ENCODE measurements at places on chromosomes 11 and 22.

DNA sequence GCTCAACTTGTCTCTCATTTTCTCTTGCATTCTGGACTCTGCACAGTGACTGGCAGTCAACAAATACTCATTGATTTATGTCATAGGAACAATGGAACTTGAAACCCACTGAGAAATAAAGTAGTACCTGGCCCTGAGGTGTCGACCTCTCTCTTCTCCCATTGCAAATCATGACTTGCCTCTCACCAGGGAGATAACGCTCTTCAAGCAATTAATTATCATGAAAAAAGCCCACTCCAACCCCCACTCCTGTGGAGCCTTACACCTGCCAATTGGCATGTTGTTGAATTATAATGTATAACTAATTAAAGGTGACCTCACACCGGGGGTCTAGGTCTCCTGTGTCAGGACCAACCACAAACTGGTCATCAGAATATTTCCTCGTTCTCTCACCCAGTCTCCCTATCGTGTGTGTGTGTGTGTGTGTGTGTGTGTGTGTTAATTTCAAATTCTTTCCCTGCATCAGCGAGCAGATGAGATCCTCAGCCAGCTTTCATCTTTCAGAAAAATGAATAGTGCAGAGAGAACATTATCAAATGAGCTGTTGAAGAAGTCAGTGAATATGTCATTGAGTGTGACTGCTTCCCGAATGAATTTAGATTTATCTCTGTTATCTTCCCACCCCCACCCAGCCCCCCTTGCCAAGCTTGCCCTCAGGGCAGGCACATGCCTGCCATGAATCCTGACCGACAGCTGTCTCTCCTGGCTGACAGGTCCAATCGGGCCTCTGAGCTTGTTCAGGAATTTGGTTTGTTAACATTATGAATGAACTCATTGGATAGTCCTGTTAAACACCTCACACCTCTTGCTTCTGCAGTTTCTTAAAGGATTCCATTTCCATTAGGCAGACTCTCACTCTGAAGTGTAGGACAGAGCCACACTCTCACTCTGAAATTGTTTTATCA, 357.4 kb downstream of the INSC start:
- DNase-seq, result no peak

- DNase-seq, result no peak
Observed at GRCh38 chr11:39145346-39145745, 2314.1 kb downstream of the LRRC4C start.

- no peak for DNase-seq
Observed at GRCh38 chr11:36688132-36688531, 90.1 kb upstream of the RAG2 start.

- no peak for DNase-seq
Observed at GRCh38 chr22:37842015-37842793, 1.9 kb downstream of the ANKRD54 start.

GRCh38 chr11:74755395-74755995, 6.8 kb downstream of the RNF169 start:
- no peak for DNase-seq

DNA sequence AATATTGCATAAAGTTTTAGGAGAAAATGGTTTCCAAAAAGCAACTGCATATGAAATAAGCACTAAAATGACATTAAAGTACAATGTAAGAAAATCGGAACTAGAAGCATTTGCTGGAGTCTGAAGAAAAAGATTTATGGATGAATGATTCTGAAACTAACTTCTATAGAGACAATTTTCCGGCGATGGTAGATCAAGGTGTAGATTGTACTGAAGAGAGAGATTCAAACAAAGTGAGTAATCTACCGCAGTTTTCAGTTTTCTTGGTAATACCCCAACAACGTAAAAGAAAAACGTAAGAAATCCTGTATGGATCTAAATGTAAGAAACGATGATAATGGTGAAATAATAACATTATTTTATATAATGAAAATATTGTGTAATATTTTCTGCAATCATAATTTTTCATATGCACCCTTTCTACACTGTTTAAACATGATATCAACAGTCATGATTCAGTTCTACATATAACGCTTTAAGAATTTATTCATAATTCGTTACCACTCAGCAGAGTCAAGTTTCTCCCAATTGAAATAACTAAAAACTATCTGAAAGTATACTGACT, 1.8 kb upstream of the CDPF1 start:
- no peak for DNase-seq

DNA sequence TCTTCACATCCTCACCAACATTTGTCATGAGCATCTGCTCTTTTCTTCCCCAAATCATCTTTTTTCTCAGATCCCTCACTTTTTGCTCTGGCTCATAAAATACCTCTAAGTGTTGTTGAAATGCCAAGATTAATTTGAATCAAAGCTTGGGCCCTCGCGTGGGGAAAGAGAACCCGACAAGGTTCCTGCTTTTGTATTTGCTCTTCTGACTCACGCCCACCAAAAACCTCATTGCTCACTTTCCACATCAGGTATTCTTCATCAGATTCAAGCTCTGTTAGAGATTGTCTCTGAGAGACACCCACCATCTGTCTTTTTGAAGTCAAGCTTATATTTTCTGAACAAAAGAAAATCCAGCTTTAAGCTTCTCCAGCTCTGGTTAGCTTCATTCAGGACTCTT, 52.9 kb upstream of the FBXO3 start:
- DNase-seq, result no peak

DNA sequence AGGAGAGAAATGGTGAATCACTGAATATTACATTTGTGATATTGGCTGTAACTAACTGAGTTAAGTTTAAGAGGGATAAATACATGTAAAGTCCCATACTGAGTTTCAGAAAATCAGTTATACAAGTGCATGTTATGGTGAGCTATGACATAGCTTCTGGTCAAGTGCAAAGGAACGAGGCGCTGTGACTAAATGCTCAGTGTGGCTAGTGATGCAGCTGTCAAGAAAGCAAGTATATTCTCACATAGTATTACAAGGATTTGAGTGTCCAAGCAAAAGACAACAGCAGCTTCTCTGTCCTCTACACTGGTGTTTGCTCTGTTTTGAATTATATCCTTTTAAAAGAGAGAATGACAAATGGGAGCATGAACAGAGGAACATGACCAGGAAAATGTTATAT, 40.1 kb downstream of the CSRP3 start:
- DNase-seq, result no peak

DNA sequence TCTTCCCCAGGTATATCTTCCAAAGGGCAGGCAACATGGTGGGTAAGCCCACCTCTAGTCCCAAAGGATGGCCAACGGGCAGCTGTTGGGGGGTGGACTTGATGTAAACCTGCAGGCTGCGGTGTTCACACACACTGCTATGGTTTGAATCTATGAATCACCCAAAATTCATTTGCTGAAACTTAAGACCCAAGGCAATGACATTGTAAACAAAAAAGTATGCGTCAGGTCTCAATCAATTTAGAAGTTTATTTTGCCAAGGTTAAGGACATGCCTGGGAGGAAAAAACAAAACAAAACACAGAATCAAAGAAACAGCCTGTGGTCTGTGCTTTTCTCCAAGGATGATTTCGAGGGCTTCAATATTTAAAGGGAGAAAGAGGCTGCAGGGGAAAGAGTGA, 18.3 kb downstream of the RCN1 start:
- DNase-seq, result no peak

- DNase-seq, result no peak
Observed at GRCh38 chr11:932435-932834, 6.8 kb downstream of the AP2A2 start.

DNA sequence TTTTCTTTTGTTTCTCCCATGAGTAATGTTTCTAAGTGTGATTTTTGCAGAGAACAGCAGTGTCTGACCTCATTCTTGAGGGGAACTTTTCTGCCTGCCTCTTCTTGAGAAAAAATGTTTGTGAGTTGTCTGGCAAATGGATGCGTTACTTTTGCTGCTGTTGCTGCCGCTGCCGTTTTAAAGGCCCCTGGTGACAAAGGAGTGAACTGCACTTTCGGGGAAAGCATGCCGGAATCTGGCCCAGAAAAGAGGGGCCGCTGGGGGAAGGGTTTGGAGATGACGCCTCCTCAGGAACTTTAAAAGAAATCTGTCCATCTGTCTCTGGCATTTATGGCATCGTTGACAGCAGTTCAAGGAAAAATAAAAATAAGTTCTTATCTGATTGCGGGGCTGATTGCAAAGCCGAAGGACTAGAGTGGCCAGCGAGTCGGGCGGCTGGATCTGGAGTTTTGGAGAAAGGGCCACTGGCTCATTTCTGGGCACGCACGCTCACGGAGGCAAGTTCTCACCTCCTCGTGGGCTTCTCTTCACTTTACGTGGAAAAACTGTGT, 16.5 kb downstream of the ZBTB16 start:
- DNase-seq, result peak; percentile 55

- DNase-seq, result no peak
Observed at GRCh38 chr22:31707519-31707918, 42.4 kb downstream of the PRR14L start.

- no peak for DNase-seq
Observed at GRCh38 chr11:77654770-77655434, 17.3 kb upstream of the CLNS1A start.

DNA sequence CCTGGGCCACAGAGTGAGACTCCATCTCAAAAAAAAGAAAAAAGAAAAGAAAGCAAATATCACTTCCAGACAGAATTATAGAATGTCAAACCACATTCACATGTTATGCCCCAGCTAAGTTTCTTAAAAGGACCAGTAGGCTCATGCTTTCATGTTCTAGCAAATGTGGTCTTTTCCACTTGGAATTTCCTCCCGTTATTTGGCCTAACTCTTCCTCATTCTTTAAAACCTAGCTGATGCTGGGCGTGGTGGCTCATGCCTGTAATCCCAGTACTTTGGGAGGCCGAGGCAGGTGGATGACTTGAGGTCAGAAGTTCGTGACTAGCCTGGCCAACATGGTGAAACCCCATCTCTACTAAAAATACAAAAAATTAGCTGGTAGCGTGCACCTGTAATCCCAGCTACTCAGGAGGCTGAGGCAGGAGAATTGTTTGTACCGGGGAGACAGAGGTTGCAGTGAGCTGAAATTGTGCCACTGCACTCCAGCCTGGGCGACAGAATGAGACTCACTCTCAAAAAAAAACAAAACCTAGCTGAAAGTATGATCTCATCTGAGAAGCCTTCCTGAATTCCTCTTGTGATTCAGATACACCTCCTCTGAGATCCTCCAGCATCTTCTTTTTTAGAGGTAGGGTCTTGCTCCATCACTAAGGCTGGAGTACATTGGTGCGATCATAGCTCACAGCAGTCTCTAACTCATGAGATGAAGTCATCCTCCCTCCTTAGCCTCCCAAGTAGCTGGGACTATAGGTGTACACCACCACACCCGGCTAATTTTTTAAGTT, 50.4 kb downstream of the FCHSD2 start:
- DNase-seq, result no peak

GRCh38 chr11:73248526-73249185, 23.5 kb upstream of the P2RY6 start:
- no peak for DNase-seq

GRCh38 chr11:45085646-45086501, 60.6 kb upstream of the PRDM11 start:
- no peak for DNase-seq

Measured in CD4-positive, alpha-beta T cell treated with Interleukin-1 beta for 1 hour (primary cell).